ENCODE measurements at places on chromosomes 7 and 10.

DNA sequence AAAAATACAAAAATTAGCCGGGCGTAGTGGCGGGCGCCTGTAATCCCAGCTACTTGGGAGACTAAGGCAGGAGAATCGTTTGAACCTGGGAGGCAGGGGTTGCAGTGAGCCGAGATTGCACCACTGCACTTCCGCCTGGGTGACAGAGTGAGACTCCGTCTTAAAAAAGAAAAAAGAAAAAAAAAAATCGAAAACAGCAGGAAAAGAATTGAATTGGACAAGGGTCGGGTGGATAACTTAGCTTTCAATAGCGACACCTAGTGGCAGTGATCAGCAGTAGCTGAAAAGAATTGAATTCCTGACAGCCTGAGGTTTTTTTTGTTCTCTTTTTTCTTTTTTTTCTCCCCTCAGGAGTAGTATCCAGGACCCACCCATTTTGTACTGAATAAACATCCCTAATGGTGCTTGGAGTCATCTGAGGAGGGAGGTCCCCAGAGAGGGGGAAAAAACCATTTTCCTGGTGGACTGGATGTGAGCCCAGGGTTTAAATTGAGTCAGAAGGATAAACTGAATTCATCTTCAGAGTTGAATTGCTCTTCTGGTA, 55.1 kb downstream of the CYCS start:
- no peak overlapping the region for H3K4me3 ChIP-seq
- DNase-seq = peak; percentile 65
- peaks cover 13% of the 10 kb centered on the region for H3K27me3 ChIP-seq

DNA sequence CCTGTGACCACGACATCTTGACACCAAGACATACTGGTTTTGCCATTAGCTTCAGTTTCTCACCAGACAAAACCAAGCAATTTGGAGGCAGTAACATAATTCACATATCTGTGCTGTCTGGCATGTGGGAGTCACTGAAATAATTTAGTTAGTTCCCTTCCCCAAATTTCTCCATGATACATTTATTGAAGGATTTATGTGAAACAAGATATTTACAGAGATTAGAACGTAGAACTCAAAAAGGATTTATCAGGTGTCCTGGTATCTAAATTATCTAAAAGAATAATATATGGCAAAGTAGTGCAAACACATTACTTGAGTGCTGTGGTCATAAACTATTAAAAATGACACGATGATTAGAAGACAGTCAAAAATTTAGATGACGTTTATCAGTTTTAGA, 98.7 kb downstream of the ETV1 start:
- no peaks in the 10 kb centered on the region for H3K27me3 ChIP-seq
- DNase-seq = no peak

GRCh38 chr10:21705828-21706176, 171.8 kb downstream of the MLLT10 start:
- H3K4me3 ChIP-seq = no peak overlapping the region
- peaks cover 47% of the 10 kb centered on the region for H3K4me1 ChIP-seq
- no peaks in the 10 kb centered on the region for H3K27me3 ChIP-seq
- H3K27ac ChIP-seq = peak overlapping the region; percentile 12
- peaks cover 57% of the 10 kb centered on the region for H3K36me3 ChIP-seq

DNA sequence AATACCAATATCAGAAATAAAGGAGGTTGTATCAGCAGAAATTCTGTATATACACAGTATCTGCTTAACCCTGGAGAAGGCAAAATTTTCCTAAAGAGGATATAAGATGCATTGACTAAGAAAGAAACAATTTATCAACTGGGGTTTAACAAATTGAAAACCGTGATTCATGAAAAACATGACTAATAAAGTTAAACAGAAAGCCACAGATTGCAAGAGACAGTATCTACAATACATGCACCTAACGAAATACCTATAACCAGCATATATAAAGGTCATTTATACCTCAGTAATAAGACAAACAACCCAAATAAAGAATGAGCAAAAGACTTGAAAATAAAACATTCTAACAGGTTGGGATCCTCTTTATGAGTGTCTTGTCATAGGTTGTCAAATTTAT, 101.8 kb downstream of the IQUB start:
- no peaks in the 10 kb centered on the region for H3K4me1 ChIP-seq
- no peak overlapping the region for H3K27ac ChIP-seq
- no peaks in the 10 kb centered on the region for H3K27me3 ChIP-seq
- H3K36me3 ChIP-seq = no peaks in the 10 kb centered on the region
- no peak for DNase-seq

Data from activated naive CD4-positive, alpha-beta T cell treated with anti-CD3 and anti-CD28 coated beads, Interleukin-2, amount 10 ng/mL, durations not matched to agents 7 days and 5 days (primary cell).